ENCODE measurements at places on chromosomes 16 and 17.

DNA sequence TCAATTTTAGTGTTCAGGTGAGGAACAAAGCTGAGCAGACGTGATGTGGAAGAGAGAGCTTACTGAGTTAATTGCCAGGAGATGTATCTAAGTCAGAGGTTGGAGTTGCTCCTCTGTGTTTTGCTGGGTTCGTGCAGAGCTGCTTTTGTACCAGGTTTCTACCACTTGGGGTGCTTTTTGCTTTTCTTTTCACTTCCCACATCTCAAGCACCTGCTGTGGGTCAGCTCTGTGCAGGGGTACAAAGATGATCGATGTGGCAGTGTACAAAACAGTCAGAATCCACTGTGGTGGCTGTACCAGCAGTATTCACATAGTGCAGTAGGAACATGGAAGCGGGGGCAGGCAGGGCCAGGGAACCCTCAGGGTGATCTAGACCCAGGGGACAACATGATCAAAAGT lies 14.8 kb downstream of the UNK start:
- no peak for DNase-seq

GRCh38 chr16:83271970-83272575 lies 535.7 kb upstream of the HSBP1 start:
- DNase-seq = no peak

- DNase-seq = no peak
Observed at GRCh38 chr16:73813527-73813926, 483.1 kb upstream of the PSMD7 start.

- no peak for DNase-seq
Observed at GRCh38 chr16:27595993-27596392, 46.0 kb downstream of the KATNIP start.

- DNase-seq = no peak
Observed at GRCh38 chr16:74778646-74779045, 4.0 kb upstream of the FA2H start.

DNA sequence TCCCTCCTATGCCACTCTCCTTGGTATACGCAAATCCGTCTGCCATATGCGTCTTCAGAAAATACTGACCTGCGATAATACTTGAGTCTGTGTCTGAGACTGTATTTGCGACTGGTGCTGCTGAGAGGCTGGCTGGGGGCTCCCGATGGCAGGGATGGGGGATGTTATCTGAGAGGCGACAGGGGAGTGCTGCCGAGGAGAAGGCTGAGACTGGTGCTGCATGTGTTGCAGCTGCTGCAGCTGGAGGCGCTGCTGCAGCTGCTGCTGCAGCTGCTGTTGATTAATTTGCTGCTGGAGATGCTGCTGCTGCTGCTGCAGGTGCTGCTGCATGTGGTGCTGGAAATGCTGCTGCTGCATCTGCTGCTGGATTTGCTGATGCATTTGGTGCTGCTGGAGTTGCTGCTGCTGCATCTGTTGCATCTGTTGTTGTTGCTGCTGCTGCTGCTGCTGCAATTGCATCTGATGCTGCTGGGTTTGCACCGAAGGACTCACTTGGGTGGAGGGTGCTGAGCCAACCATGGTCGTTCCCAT lies 107.7 kb downstream of the TOX3 start:
- no peak for DNase-seq

GRCh38 chr17:3695129-3695722 lies 729 bp downstream of the P2RX5 start:
- no peak for DNase-seq

- no peak for DNase-seq
Observed at GRCh38 chr16:87437327-87437726, 45.2 kb downstream of the MAP1LC3B start.

GRCh38 chr16:69554495-69554894 lies 11.3 kb upstream of the NFAT5 start:
- no peak for DNase-seq

DNA sequence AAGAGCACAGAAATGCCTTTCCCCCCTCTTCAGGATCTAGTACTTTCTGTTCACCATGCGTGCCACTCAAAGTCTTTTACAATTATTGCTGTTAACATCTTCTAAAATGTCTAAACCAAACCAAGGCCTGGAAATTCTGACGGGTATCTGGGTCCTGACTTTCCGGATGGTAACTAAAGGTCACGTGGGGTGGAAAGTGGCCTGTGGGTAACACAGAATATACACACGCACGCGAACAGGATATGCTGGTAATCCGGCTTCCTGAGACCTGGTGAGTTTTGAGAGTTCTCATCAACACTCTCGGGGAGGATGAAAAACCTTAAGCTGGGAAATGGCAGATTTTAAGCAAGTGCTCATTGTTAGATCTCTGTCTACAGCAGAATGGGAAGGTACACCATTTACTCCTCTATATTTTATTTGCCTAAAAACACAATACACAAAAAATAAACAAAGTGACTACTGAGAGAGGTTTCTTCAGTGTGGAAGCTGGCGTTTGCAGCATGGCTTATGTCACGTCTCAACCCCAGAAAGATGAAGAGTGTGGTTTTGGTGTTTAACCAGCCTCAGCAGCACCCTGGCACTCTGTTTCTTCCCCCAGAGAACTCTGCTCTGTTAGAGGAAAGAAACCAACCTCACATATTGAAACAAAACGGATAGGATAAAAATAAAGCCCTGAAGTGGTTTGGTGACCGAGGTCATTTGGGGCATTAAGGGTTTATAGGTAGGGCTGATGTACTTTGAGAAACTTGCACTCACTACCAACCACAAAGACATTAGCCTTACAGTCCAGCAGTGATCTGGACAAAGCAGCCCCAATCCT lies 37.3 kb downstream of the SMG6 start:
- DNase-seq = peak; percentile 90

- DNase-seq = no peak
Observed at GRCh38 chr17:8141045-8141444, 11.2 kb downstream of the PER1 start.

GRCh38 chr16:80691111-80691741 lies 113.2 kb downstream of the CDYL2 start:
- no peak for DNase-seq

GRCh38 chr17:74690409-74690825 lies 22.3 kb downstream of the CD300LF start:
- no peak for DNase-seq

- DNase-seq = no peak
Observed at GRCh38 chr16:65012357-65012756, 109.5 kb downstream of the CDH11 start.

GRCh38 chr16:81818905-81819304 lies 39.8 kb downstream of the PLCG2 start:
- no peak for DNase-seq

- no peak for DNase-seq
Observed at GRCh38 chr16:886084-886543, 84.7 kb downstream of the LMF1 start.

DNA sequence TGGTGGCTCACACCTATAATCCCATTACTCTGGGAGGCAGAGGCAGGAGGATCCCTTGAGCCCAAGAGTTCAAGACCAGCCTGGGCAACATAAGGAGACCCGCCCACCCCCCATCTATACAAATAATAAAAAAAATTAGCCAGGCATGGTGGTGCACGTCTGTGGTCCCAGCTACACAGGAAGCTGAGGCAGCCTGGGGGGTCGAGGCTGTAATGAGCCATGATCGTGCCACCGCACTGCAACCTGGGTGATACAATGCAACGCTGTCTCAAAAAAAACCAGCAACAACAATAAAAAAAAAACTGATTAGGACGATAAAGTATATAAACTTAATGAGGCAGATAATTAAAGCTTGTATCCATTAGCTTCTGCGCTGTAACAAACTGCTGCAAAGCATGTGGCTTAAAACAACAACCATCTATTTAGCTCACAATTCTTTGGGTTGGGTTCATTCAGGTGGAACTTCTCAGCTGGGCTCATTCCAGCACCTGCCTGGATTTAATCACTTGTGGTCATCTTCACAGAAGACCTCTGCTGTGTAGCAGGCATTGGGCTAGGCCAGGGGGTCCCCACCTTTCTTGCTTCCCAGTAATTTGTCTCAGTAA lies 45.8 kb downstream of the LCMT1 start:
- no peak for DNase-seq

DNA sequence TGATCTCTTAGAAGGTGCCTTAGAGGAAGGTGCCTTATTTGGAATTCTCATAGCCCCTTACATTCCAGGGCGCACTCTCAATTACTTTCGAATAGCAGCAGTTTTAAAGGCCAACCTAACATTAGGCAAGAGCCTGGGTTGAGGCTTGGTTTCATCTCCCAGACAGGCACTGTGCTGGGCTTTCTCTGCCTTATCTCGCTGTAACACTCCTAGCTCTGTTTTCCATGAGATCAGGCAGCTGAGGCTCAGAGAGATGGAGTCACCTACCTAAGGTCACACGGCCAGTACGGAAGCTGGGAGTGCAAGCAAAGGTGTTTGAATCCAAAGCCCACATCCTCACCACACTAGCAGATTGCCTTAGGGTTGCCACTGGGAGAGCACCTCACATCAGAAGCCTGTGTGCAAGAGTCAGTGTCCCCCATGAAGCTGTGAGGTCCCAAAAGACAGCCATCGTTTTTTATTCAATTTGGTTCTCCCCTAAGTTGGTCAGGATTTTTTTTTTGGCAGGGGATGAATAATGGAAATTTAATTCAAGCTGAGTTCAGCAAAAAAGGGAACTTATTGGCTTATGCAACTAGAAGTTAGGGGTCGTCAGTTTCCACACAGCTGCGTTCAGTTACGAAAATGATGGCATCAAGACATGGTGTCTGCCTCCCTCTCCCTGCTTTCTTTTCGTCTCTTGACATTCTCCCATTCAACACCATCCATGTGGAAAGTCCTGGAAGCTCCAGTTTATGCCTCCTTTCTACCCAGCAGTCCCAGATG lies 206.4 kb downstream of the KATNIP start:
- no peak for DNase-seq

- no peak for DNase-seq
Observed at GRCh38 chr16:73025151-73025855, 22.6 kb downstream of the ZFHX3 start.

- peak; percentile 69 for DNase-seq
Observed at GRCh38 chr16:66751303-66751991, at the start of gene DYNC1LI2. Gene DYNC1LI2, minus strand, starts transcription at chr16:66751609. Its CDS starts 18 bp downstream, at chr16:66751591.

DNA sequence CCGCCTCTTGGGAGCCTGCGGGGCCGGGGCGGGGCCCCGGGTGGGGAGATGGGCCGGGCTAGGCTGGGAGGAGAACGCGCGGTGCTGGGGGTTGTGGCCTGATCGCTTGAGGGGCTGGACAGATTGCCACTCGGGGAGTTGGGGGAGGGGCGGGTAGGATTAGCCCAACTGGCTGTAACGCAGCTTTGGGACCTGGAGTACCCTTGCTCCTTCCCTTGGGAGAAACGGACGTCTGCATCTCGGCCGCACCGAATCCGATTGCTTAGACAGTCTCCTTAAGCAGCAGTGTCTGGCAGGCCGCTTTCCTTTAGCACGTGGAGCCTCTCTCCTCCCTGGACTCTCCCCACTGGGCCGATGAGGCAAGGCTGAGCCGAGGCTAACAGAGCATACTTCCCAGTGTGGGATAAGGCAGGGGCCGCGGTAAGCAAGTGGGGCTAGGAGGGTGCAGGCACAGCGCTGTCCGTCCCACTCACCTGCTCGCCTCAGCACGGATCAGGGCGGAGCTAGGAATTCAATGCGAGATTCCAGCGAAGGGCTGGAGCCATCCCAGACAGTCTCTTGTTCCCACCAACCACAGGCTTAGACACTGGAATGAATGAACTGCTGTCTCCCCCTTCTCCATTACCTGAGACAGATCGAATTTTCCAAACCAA lies 540 bp upstream of the ACLY start:
- DNase-seq = no peak

DNA sequence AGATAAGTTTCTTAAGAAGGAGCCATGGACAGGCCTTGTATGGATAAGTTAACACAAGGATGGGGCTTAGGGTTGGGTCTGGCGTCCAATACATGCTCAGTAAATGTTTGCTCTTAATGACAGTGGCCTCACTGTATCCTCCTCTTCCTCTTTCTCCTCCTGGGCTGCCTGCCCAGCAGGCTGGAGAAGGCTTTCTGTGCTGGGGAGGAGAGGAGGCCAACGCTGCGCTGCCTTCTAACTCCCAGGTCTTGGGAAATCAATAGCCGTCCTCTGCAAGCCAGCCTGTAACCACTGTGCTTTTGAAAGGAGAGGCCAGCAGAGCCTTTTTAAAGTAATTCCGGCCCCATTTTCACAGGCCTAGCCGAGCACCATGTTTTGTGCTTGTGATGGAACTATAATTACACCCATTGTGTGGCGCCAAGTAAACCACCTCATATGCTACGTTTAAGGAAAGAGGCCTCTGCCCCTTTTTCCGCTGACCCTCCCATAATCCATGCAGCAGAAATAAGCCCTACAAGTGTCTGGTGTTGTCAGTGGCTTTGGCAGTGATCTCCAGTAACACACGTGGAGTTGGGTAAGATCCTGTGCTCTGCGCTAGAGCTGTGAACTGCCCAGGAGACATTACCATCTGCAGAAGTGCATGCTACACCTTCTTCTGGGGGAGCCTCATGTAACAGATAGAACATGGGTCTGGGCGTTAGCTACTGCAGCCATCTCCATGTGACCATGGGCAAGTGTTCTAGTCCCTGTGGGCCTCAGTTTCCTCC lies 368.2 kb downstream of the SNX29 start:
- no peak for DNase-seq

- DNase-seq = peak; percentile 11
Observed at GRCh38 chr16:69166221-69166833, 20.6 kb upstream of the SNTB2 start.

- DNase-seq = no peak
Observed at GRCh38 chr17:40481106-40481505, 20.3 kb downstream of the TNS4 start.

DNA sequence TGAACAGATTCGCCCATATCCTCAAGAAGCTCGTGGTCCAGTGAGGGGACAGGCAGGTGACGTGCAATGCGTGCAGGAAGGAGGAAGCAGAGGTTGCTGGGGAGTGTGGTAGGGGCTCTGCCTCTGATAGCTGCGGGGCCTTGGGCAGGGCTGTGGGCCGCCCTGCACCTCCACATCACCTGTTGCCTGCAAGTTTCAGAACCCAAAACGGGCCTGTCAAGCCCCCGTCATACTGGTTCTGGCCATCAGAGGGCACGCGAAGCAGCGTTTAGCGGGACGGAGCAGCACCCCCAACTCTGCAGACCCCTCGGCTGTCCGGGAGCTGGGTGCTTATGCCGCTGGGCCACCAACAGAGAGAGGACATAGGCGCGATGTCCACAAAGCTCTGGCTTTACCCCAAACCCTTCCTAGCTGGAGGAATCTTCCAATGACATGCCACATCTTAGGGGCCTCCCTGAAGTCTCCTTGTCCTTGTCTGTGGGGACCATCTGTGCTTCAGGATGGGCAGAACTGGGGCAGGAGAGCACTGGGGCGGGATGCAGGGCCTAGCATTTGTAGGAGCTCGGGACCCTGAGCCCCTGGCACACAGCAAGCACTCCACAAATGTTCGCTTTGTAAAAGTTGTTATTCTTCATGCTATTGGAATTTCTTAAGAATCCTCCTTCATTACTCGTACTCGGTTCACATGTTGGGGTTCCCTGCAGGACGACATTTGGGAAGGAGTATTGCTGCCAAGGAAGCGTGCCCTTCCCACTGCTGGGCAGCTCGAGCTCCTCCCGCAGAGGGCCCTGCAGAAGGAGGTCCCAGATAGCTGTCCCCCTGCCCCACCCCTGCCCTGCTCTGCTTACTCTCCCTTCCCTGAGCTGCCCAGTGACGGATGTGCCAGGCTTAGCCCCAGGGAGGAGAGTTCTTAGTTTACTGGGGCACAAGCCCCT lies 64.3 kb downstream of the CNGB1 start:
- DNase-seq = peak; percentile 10
